ENCODE measurements at places on chromosomes 12 and 14.

GRCh38 chr12:4932576-4932975 lies 22.9 kb downstream of the KCNA1 start:
- peaks cover 7% of the 10 kb centered on the region for H3K27me3 ChIP-seq
- H3K27ac ChIP-seq: no peak overlapping the region
- H3K4me3 ChIP-seq: no peak overlapping the region

- no peak overlapping the region for H3K27ac ChIP-seq
- H3K4me1 ChIP-seq: no peaks in the 10 kb centered on the region
- no peak overlapping the region for H3K4me3 ChIP-seq
- DNase-seq: no peak
Observed at GRCh38 chr12:112810235-112810917, 18.8 kb downstream of the RPH3A start.

DNA sequence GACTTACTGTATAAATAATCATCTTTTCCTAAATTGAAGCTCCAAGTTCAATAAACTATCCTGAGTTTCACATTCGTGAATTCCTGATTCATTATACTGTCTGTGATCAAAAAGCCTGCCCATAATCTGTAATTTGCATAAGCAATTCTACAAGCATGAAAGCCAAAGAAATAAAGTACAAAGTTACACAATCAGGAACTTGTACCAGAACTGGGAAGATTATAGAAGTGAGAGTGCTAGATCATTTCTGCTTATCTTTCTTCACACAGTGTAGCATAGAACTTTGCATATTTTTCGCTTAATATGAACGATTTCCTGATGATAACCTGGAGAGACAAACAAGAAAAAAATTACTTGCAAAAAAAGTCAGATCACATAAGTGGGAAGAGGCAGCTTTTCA lies 308.2 kb downstream of the C12orf50 start:
- H3K36me3 ChIP-seq: no peaks in the 10 kb centered on the region
- H3K4me1 ChIP-seq: no peaks in the 10 kb centered on the region
- no peak overlapping the region for H3K4me3 ChIP-seq
- no peak for DNase-seq
- no peaks in the 10 kb centered on the region for H3K27me3 ChIP-seq

DNA sequence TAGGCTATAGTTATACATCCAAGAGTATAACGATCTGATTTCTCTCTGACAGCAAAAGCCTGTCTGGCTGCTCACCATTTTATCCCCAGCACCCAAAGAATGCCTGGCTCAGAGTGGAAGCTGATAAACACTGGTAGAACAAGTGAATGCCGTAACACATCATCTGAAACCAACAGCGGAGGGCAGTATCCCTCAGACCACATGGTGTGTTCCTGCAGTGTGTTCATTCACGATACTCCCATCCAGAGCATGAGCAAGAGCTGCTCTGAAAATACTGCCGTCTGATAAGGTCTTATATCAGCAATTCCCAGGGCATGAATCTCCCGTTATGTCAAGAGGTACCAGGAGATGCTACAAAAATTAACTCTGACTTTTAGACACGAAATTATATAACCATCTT lies 95.9 kb downstream of the TTC7B start:
- H3K36me3 ChIP-seq: no peaks in the 10 kb centered on the region
- H3K27ac ChIP-seq: no peak overlapping the region
- peaks cover 2% of the 10 kb centered on the region for H3K27me3 ChIP-seq
- no peak for DNase-seq
- H3K4me1 ChIP-seq: no peaks in the 10 kb centered on the region

GRCh38 chr12:87943762-87944161 lies 85.4 kb downstream of the C12orf50 start:
- H3K27me3 ChIP-seq: no peaks in the 10 kb centered on the region
- H3K4me3 ChIP-seq: no peak overlapping the region
- no peak for DNase-seq
- H3K36me3 ChIP-seq: no peaks in the 10 kb centered on the region

- peaks cover 14% of the 10 kb centered on the region for H3K27me3 ChIP-seq
- no peaks in the 10 kb centered on the region for H3K4me1 ChIP-seq
- no peak overlapping the region for H3K27ac ChIP-seq
- no peak overlapping the region for H3K4me3 ChIP-seq
- no peak for DNase-seq
- H3K36me3 ChIP-seq: no peaks in the 10 kb centered on the region
Observed at GRCh38 chr14:70098250-70098809, 90.4 kb downstream of the SLC8A3 start.

DNA sequence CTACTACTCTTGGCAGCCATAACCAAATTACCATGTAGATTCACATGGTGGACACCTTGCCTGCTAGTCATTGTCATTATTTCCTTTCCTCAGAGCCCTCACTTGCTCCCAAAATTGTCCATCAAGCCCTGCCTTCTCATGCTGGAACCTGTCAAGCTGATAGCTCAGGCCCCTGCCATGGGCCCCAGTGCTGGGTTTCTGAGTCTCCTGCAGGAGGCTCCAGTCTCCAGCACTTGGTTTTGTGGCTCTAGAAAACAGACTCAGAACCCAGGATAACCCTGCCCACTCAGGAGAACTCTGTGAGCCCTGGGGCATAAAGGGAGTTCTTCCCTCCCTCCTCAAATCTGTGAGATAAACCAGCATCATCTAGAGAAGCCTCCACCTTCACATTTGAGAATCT lies 10.8 kb downstream of the KRT71 start:
- H3K36me3 ChIP-seq: no peaks in the 10 kb centered on the region
- DNase-seq: no peak
- H3K27ac ChIP-seq: no peak overlapping the region
- H3K4me1 ChIP-seq: peaks cover 7% of the 10 kb centered on the region
- no peaks in the 10 kb centered on the region for H3K27me3 ChIP-seq

DNA sequence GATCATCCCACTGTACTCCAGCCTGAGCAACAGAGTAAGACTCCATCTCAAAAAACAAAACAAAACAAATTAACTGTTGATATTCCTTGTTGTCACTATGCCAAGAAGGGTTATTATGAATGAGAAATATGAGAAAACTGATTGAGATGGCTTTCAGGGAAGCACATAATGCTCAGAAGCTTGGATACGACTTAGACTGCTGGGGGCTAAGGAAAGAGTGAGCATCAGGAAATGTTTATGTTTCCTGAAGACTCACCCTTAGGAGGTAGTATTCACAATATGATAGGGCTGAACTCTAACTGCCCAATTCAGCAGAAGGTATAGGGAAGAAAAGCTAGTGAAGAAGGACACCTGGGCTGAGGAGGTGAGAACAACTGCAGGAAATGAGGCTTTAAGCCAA lies 6.3 kb downstream of the STYK1 start:
- no peaks in the 10 kb centered on the region for H3K36me3 ChIP-seq
- H3K4me1 ChIP-seq: no peaks in the 10 kb centered on the region
- no peak for DNase-seq
- no peak overlapping the region for H3K4me3 ChIP-seq

- H3K4me3 ChIP-seq: no peak overlapping the region
- H3K27ac ChIP-seq: no peak overlapping the region
- no peaks in the 10 kb centered on the region for H3K36me3 ChIP-seq
- H3K4me1 ChIP-seq: no peaks in the 10 kb centered on the region
- DNase-seq: no peak
- no peaks in the 10 kb centered on the region for H3K27me3 ChIP-seq
Observed at GRCh38 chr12:18472304-18472703, 211.0 kb downstream of the PIK3C2G start.

DNA sequence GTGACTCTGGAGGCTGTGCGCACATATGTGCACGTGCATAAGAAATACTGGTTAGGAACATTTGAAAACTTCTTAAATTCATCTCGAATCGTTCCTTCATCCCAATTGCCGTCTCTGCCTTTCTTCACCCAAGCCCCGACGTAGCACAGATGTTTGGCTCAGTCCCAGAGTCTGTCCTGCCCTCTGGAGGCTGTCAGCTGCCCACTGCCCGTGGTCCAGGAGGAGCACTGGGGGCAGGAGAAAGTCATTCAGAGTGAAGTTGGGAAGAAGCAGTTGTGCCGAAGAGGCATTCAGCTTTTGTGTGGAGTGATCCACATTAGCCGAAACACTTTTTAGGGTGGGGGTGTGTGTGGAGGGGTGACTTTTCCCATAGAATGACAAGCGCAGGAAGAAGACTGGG lies 124.9 kb downstream of the TSPAN9 start:
- H3K27me3 ChIP-seq: peaks cover 66% of the 10 kb centered on the region
- H3K36me3 ChIP-seq: no peaks in the 10 kb centered on the region
- H3K4me3 ChIP-seq: no peak overlapping the region
- H3K27ac ChIP-seq: no peak overlapping the region

DNA sequence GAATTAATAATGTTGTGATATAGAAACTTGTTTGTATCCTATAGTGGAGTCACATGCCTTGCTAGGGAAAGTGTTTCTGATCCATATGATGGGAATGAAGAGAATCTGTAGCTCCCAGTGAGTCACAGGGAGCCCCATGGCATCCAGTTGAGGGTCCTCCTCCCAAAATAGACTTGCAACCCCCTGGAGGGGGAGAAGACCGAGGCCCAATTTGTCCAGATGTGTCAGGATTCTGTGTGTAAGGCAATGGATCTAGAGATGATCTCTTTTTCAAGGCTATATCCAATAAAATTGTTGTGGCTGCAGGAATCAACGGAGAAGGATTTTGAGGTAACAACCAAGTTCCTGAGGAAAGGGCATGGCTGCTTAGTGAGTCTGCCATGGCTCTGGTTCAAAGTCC lies 121.8 kb downstream of the BCL11B start:
- no peak overlapping the region for H3K27ac ChIP-seq
- H3K4me1 ChIP-seq: no peaks in the 10 kb centered on the region
- H3K36me3 ChIP-seq: no peaks in the 10 kb centered on the region
- no peaks in the 10 kb centered on the region for H3K27me3 ChIP-seq
- no peak for DNase-seq

DNA sequence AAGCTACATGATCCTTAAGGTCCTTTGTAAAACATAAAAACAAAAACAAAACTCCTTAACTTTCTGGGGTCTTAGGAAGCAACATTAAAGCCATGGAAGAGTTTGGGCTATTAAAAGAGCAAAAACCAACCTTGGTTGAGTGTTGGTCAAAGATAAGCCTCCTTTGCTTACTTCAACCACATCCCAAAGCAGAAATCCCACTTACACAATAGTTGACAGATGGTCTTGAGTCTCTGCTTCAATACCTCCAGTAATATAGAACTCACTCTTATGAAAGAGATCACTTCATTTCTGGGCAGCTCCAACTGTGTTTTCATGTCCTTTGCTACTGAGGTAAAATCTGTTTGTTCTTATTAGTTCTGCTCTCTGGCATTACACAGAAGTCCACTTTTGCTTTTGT lies 125.8 kb downstream of the SLC38A4 start:
- H3K27me3 ChIP-seq: no peaks in the 10 kb centered on the region
- no peak for DNase-seq
- no peak overlapping the region for H3K4me3 ChIP-seq
- no peaks in the 10 kb centered on the region for H3K4me1 ChIP-seq

DNA sequence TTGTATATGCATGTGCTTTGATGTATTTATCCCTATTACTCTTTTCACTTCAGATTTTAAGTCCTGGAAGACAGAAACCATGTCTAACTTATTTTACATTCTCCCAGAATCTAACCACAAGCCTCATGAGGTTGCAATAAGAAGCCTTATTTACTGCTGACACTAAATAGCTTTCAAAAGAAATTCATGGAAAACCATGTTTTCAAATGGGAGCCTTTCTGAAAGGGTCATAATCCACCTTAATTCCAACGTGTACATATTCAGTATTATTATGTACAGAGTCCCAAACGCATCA lies 34.4 kb downstream of the CORO1C start:
- H3K4me1 ChIP-seq: peaks cover 7% of the 10 kb centered on the region
- H3K36me3 ChIP-seq: peaks cover 3% of the 10 kb centered on the region
- DNase-seq: no peak
- no peak overlapping the region for H3K4me3 ChIP-seq
- no peak overlapping the region for H3K27ac ChIP-seq

- peaks cover 8% of the 10 kb centered on the region for H3K4me1 ChIP-seq
- DNase-seq: no peak
- H3K36me3 ChIP-seq: no peaks in the 10 kb centered on the region
Observed at GRCh38 chr12:1603269-1603993, 9.1 kb upstream of the FBXL14 start.

GRCh38 chr12:91902860-91903683 lies 242.6 kb downstream of the BTG1 start:
- no peaks in the 10 kb centered on the region for H3K4me1 ChIP-seq
- DNase-seq: no peak
- H3K27ac ChIP-seq: no peak overlapping the region

- H3K27ac ChIP-seq: no peak overlapping the region
- H3K4me3 ChIP-seq: no peak overlapping the region
- no peak for DNase-seq
- H3K27me3 ChIP-seq: peaks cover 29% of the 10 kb centered on the region
- H3K4me1 ChIP-seq: no peaks in the 10 kb centered on the region
Observed at GRCh38 chr14:95381726-95382125, 62.0 kb upstream of the CLMN start.

- H3K27me3 ChIP-seq: peaks cover 19% of the 10 kb centered on the region
- no peak overlapping the region for H3K27ac ChIP-seq
- no peaks in the 10 kb centered on the region for H3K4me1 ChIP-seq
- no peak overlapping the region for H3K4me3 ChIP-seq
Observed at GRCh38 chr14:54503486-54503885, 6.2 kb upstream of the CGRRF1 start.

DNA sequence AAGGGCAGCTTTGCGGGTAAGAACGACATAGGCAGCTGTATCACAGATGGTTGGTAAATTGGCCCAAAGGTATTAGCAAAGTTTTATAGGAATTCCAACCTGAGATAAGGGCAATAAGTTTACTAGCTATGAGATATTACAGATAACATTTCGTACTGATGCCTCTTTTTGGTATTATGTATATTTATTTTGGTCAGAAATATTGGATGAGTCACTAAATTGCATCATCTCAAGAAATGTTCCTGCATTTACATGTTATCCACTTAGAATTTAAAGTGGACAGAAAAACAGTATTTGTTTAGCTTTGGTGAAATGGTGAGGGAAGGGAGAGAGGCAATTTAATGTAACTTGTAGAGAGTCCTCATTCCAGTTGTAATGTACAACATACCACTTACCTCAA lies 65.1 kb upstream of the PZP start:
- no peaks in the 10 kb centered on the region for H3K4me1 ChIP-seq
- no peak overlapping the region for H3K4me3 ChIP-seq
- no peaks in the 10 kb centered on the region for H3K36me3 ChIP-seq
- no peak overlapping the region for H3K27ac ChIP-seq
- H3K27me3 ChIP-seq: no peaks in the 10 kb centered on the region

- no peaks in the 10 kb centered on the region for H3K27me3 ChIP-seq
- H3K36me3 ChIP-seq: no peaks in the 10 kb centered on the region
- DNase-seq: no peak
- no peak overlapping the region for H3K27ac ChIP-seq
- no peaks in the 10 kb centered on the region for H3K4me1 ChIP-seq
Observed at GRCh38 chr12:65257986-65258385, 20.5 kb upstream of the MSRB3 start.

Data from T-cell (primary cell).